Naive thymus-derived CD4-positive, alpha-beta T cell (primary cell): ENCODE measurements at places on chromosomes 7 and 10. TPM values are rescaled to one million over a fixed set of nuclear protein-coding genes. Genes with fewer than 3 reads are reported as not detected.
A peak's percentile ranks its signal among the peaks of the same experiment; 100 is the strongest.

VSTM4 gene
- total RNA-seq: not detected

GPR85 gene
- not detected for total RNA-seq

ZNF722 gene
- total RNA-seq: not detected

SPDYE5 gene
- total RNA-seq: 0.24 TPM

DNA sequence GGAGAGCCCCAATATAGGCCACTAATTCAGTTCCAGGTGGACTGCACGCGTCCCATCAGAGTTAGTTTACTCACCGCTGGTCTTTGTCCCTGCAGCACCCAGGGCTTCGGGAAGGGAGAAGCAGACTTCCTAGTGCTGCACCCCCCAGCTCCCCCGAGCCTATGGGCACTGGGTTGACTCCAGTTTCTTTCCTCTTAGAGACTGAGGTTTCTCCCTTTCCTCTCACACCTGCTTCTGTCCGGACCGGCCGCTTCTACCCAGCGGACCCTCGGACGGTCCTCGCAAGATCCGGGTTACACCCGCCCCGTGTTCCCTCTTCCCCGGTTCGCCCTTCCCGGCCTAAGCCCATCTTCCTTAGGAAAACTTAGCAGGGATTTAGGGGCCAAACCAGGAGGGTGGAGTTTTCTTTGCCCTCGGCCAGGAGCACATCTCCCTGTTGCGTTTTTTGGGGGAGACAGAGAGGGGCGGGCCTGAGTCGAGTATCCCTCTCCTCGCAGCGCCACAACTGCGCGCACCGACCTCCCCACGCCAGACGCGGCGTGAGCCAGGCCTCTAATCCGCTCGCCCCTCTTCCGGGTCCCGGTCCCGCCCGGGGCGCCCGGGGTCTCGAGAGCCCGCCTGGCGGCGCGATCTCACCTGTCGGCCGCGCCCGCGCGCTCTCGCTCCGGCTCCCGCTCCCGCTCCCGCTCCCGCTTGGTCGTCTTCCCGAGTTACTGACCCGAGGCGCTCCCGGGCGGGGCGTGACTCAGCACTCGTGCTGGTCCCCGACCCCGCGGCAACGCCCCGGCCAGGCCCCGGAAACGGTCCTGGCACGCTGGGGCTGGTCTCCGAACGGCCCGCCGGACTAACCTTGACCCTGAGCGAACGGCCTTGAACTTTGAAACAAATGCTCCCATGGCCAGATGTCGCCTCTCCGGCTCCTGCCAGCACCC lies at the start of gene AIFM2:
Gene AIFM2 (minus strand): TSS at position 728 of the 932 bp plus-strand sequence. CDS start 8,741 bp downstream, outside the sequence.
- H3K4me3 ChIP-seq: peak within 1 kb of the TSS; percentile 50
- DNase-seq: no peak
- H3K36me3 ChIP-seq: no peaks in the 10 kb centered on the region
- peaks cover 7% of the 10 kb centered on the region for H3K4me1 ChIP-seq

GRCh38 chr10:12902851-12903358 lies 98.6 kb downstream of the CCDC3 start:
- H3K4me1 ChIP-seq: no peaks in the 10 kb centered on the region
- H3K4me3 ChIP-seq: no peak overlapping the region
- H3K27me3 ChIP-seq: no peaks in the 10 kb centered on the region

DNA sequence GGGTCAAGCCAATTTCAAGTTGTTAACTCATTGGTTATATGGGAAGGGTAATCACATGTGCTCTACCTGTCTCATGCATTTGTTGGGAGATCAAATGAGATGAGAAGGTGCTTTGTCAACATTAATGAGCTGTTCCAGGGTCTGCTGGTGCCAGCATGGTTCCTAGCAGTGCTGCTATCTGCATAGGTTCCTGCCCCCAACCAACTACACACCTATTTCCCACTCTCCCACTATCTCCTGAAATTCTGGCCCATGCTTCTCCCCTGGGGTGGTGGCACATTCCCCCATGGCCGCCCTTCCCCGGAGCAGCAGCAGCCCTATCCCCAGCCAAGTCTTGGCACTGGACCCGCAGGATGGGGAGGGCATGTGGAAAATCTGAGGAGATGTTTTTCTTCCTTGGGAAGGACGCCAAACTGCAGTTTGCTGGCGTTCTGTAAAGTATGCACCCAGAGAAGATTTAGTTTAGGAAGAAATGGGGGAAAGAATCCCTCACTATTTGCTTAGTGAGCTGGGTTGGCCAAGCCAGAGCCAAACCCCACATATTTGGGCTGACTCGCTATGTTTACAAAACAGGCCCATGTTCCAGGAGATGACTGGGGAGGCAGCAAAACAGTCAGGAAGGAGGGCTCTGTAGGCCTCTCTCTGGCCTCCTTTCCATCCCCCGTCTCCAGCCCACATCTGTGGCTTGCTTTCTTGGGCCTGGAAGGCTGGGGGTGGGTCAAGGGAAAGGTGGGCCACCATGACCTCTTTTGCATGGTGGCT lies 42.5 kb downstream of the PPP1R3C start:
- H3K4me1 ChIP-seq: no peaks in the 10 kb centered on the region
- H3K36me3 ChIP-seq: no peaks in the 10 kb centered on the region
- H3K27ac ChIP-seq: no peak overlapping the region
- no peak for DNase-seq

GRCh38 chr10:99711129-99711719 lies 20.7 kb downstream of the COX15 start:
- no peak overlapping the region for H3K27ac ChIP-seq
- H3K36me3 ChIP-seq: peaks cover 41% of the 10 kb centered on the region
- H3K4me1 ChIP-seq: no peaks in the 10 kb centered on the region
- DNase-seq: peak; percentile 43

DNA sequence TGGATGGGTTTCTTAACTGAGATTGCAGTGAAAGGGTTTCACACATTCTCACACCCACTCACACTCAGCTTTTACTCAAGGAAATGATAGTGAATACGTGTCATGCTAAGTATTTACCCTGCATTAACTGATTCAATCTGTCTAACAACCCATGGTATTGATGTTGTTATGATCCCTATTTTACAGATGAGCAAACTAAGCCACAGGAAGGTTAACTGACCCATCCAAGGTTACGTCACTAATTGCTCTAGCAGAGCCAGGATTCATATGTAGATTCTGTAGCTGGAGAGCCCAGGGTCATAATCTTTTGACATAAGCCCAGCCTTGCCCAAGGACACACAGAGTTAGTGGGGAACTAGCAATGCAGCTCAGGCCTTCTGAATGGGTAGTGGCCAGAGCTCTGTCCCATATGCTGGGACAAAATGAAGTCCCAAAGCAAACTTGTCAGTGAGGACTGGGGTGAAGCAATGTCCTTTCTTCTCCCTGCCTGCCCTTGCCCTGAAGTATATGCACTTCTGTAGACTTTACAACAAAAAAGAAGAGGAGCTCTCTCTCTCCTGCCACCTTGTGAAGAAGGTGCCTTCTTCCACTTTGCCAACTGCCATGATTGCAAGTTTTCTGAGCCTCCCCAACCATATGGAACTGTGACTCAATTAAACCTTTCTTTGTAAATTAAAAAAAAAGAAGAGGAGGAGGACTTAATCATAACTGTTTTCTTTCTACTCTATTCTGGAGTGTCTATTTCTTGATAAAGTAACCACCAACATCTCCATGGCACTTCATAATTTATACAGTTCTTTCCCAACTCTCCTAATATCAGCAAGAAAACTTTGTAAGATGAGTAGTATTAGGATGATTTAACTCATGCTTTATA lies 4.9 kb upstream of the CYP3A7 start:
- no peaks in the 10 kb centered on the region for H3K36me3 ChIP-seq
- no peaks in the 10 kb centered on the region for H3K27me3 ChIP-seq
- no peak overlapping the region for H3K27ac ChIP-seq
- no peak overlapping the region for H3K4me3 ChIP-seq
- no peaks in the 10 kb centered on the region for H3K4me1 ChIP-seq

DNA sequence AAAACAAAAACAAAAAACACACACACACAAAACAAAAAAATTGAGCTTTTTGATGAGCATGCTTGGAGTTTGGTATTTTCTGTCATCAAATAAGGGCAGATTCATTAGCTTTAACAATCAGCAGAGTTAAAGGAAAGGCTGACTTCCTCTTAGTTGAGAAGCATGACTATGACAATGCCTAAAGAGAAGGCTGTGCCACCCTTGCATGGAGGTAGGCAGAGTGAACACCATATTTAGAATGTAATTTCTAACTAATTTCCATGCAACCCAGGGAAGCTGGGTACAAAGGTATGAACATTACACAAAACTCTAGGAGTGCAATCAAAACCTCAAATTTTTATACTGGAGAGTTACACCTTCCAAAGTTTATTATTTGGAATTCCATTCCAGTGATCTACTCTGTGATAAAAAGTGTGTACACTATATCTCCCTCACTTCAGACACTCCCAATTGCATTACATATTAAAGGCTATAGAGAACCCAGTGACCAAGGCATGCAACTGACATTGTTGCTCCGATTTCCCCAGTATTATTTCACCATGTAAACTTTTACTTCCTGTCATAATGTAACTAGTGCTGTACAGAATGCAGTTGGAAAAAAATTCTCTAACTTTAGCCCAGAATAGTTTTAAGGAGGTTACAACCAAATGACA lies 9.4 kb upstream of the CYCS start:
- H3K27me3 ChIP-seq: no peaks in the 10 kb centered on the region
- H3K4me3 ChIP-seq: no peak overlapping the region
- H3K36me3 ChIP-seq: no peaks in the 10 kb centered on the region
- no peak for DNase-seq

DNA sequence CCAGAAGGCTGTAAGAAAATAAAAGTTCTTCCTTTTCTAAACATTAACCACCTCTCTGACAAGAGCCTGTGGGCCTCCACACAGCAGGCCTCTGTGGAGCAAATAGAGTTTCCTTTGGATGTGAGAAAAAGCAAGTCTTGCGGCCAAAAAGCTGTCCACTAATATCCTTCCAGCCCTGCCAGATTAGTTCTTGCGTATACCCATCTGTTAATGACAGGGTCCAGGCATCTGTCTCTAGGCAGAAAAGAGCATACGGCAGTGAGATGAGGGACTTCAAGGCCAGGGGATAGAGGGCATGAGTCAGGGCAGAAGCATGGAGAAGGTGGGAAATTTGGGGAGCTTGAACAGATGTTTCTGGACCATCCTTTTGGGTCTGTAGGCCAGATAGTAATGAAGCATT lies 164.9 kb downstream of the NSUN6 start:
- H3K4me1 ChIP-seq: no peaks in the 10 kb centered on the region
- no peak overlapping the region for H3K4me3 ChIP-seq
- H3K27ac ChIP-seq: no peak overlapping the region
- no peaks in the 10 kb centered on the region for H3K36me3 ChIP-seq
- no peak for DNase-seq
- no peaks in the 10 kb centered on the region for H3K27me3 ChIP-seq

- no peak overlapping the region for H3K4me3 ChIP-seq
- H3K27ac ChIP-seq: no peak overlapping the region
- no peaks in the 10 kb centered on the region for H3K27me3 ChIP-seq
- DNase-seq: peak; percentile 54
- peaks cover 10% of the 10 kb centered on the region for H3K4me1 ChIP-seq
Measured at GRCh38 chr10:5434017-5434753, 21.8 kb downstream of the NET1 start.

DNA sequence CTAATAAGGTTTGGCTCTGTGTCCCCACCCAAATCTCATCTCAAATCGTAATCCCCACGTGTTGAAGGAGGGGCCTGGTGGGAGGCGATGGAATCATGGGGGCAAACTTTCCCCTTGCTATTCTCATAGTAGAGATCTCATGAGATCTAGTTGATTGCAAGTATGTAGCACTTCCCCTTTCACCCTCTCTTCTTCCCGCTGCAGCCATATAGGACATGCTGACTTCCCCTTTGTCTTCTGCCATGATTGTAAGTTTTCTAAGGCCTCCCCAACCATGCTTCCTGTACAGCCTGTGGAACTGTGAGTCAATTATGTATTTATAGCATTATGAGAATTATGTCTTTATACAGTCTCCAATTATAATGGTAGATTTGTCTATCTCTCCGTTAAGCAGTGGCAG lies 594.5 kb downstream of the ACTR3B start:
- H3K4me3 ChIP-seq: no peak overlapping the region
- H3K4me1 ChIP-seq: no peaks in the 10 kb centered on the region
- no peaks in the 10 kb centered on the region for H3K36me3 ChIP-seq
- no peak for DNase-seq
- no peak overlapping the region for H3K27ac ChIP-seq

DNA sequence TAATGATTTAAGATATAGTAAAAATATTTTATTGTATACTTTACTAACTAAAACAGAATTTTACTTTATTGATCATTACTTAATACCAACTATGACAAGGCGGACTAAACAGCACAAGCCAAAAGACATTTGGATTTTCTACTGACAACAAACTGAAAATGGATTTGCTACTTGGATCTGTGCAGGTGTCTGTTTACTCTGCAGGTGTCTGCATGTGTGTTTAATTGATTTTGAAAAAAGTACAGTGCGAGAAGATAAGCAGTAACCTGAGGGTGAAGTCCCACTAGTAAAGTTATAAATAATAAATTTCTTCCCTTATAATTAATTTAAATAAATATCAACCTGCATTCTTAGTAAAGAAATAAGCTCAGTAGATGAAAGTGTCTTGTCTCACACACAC lies 696.8 kb upstream of the MBL2 start:
- DNase-seq: no peak
- no peak overlapping the region for H3K4me3 ChIP-seq
- H3K4me1 ChIP-seq: no peaks in the 10 kb centered on the region
- H3K36me3 ChIP-seq: no peaks in the 10 kb centered on the region
- no peak overlapping the region for H3K27ac ChIP-seq

GRCh38 chr10:72687035-72687434 lies 4.9 kb upstream of the MCU start:
- H3K27me3 ChIP-seq: no peaks in the 10 kb centered on the region
- H3K27ac ChIP-seq: no peak overlapping the region
- peaks cover 3% of the 10 kb centered on the region for H3K4me1 ChIP-seq
- H3K36me3 ChIP-seq: no peaks in the 10 kb centered on the region
- DNase-seq: no peak
- H3K4me3 ChIP-seq: no peak overlapping the region

- no peaks in the 10 kb centered on the region for H3K4me1 ChIP-seq
- no peak for DNase-seq
- H3K36me3 ChIP-seq: no peaks in the 10 kb centered on the region
- H3K27ac ChIP-seq: no peak overlapping the region
- no peak overlapping the region for H3K4me3 ChIP-seq
Measured at GRCh38 chr7:87144173-87144657, 8.0 kb upstream of the DMTF1 start.

- H3K4me3 ChIP-seq: no peak overlapping the region
- no peak overlapping the region for H3K27ac ChIP-seq
Measured at GRCh38 chr10:8310930-8311329, 256.4 kb downstream of the GATA3 start.

- H3K36me3 ChIP-seq: no peaks in the 10 kb centered on the region
- H3K27me3 ChIP-seq: no peaks in the 10 kb centered on the region
- H3K27ac ChIP-seq: no peak overlapping the region
- H3K4me3 ChIP-seq: no peak overlapping the region
- no peaks in the 10 kb centered on the region for H3K4me1 ChIP-seq
Measured at GRCh38 chr10:35232527-35232926, 103.8 kb upstream of the CCNY start.
